ENCODE measurements at places on chromosomes 12 and 14.
A peak's percentile ranks its signal among the peaks of the same experiment; 100 is the strongest.

- peak; percentile 94 for DNase-seq
These were observed 163.1 kb upstream of the TMPO start for GRCh38 chr12:98352218-98352811.

- no peak for DNase-seq
These were observed 6.6 kb upstream of the HOXC13 start for GRCh38 chr12:53931844-53932581.

- DNase-seq, result peak; percentile 24
These were observed 23.1 kb upstream of the HELB start for GRCh38 chr12:66279123-66279712.

GRCh38 chr12:74891083-74891668 is 318.5 kb downstream of the KCNC2 start:
- DNase-seq, result no peak

DNA sequence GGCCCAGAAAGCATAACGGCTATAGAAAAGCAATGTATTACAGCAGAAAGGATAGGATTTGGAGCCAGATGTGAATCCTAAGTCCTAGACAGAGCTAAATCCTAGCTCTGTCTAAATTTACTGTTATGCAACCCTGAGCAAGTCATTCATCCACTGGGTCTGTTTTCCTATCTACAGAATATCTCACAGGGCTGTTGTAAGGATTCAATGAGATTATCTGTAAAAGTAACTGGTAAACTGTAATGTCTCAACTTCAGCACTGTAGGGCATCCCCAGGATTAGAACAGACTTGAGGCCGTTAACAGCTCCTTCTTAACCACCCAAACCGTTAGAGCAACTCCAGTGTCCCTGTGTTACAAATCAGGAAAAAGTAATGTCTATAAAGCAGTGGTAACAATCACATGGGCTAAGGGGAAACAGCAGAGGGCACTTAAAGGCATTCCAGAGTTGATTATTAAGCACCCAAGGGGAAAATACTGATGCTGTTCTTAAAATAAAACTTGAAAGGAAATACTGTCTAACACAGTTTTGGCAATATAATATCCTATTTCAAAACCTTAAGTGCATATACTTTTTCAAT is 10.1 kb downstream of the GMFB start:
- DNase-seq, result no peak

- DNase-seq, result no peak
These were observed 767 bp upstream of the TCP11L2 start for GRCh38 chr12:106301611-106302321.

DNA sequence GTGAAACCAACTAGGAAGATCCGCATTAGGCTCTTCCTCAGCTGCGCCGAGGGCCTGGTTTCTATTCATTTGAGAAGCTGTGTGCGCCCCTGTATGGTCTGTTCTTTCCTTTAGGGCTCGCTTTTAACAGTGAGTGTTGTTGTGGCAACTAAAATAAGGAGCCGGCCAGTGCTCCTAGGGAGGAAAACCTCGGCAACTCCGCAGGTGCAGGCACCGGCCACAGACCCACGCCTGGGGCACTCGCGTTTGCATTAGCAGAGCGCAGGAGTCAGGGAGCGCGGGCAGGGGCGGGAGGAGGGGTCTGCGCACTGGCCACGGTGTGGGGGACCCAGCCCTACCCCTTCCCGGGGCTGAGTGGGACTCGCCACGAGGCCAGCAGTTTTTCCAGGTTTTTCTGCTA is 50.5 kb downstream of the STX2 start:
- DNase-seq, result no peak

GRCh38 chr14:23694085-23694948 is 58.2 kb downstream of the DHRS2 start:
- peak; percentile 94 for DNase-seq

DNA sequence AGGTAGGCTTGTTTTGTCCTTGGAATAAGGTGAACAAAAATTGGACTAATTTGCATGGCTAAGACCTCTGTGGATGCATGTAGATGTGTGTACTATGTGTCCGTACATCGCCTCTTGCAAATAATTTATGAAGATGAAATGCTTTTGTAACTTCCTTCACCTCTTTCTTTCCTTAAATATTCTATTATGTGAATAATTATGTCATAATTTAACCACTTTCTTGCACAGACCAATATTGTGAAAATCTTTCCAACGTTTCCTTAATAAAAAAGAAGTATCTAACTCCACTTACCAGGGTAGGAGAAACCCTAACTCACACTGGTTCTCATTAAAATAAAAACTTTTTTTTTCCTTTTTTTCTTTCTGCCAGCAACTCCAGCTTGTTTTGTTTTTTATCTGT is 4.0 kb downstream of the NANOG start:
- no peak for DNase-seq

DNA sequence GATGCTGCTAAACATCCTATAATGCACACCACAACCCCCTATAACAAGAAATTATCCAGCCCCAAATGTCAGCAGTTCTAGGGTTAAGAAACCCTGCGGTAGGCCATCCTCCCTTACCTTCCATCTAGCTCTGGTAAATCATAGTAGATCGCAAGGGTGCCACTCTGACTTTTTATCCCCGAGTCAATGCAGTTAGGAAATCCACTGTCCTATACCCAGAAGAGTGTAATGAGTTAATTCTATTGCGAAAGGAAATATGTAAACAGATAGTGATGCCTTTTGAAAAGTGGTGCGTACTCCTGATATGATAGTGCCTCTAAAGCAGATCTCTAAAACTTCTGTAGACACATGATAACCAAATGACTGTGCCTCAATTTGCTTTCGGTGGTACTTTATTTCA is 29.8 kb downstream of the SCFD1 start:
- DNase-seq, result no peak

DNA sequence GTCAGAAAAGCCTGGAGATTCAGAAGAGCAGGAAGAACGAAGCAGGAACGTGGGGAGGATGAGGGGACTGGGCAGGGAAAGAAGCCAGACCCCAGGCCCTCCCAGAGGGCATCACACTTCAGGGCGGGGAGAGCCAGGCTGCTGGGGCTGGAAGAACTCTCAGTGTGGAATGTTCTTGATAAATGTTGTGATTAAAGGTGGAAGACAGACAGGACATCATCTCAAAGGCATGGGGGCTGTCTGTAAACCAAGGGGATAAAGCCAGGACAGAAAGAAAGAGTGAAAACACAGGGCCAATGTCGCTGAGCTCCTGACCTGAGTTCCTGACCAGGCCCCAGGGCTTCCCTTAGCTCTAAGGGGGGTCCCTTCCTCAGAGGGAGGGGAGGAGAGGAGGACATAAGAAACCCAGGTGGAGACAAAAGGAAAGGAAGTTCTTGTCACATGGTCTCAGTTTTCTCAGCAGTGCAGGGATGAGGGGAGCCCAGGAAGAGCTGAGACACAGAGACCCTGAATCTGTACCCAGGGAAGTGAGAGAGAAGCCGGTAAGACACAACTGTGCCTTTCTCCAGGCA is 56.3 kb downstream of the SETD3 start:
- no peak for DNase-seq

DNA sequence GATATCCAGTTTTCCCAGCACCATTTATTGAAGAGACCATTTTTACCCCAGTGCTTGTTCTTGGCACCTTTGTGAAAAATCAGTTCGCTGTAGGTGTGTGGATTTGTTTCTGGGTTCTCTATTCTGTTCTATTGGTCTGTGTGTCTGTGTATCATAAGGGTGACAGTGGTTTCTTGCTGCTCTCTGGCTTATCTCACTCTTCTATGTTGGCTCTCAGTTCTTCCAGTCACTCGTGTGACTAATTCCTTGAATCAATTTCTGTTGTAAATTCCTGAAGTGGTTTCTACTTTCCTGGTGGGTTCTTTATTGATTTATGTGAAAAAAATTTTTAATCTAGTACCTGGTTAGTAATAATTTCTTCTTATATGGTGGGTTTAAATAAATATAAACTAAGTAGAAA is 58.3 kb downstream of the OTOGL start:
- DNase-seq, result peak; percentile 42

DNA sequence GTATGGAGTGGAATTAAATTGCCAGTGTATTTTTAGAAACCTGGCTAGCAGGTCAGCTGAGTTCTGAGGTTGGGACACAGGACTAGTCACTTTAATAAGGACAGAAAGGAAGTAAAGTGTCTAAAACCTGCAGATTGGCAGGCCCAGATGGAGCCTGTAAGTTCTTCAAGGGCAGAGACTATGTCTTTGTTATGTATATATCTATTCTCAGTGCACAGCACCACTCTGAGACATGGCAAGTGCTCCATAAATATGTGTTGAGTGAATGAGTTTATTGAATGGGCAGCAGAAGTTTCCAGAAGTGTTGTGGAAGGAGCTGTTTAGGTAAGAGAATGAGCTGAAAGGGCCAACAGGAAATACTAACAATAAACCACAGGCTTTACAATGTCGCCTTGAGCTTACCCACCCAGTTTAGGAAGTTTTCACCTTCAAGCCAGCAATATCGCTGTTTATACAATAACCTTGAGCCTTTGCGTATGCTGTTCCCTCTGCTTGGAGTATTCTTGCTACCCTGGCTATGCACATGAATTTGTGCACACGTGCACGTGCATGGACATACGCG is 109.5 kb upstream of the TMPO start:
- no peak for DNase-seq

- DNase-seq, result no peak
These were observed 18.2 kb downstream of the SERPINA3 start for GRCh38 chr14:94630396-94630795.

DNA sequence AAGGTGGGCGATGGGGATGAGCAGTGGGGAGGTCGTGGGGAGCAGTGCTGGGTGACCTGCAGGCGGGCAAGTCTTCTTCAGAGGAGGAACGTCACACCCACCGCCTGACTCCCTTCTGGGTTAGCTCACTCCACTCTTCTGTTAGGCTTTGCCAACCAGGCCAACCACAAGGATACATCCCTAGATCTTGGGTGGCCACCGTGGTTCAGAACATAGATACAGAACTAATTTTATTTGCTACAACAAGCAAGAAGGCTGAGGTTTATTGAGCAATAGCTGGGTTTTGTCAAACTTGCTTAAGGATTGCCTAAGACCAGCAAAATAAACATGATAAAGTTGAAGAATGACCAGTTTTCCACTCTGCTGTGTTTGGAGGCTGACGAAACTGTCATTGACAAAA is 109.4 kb downstream of the DACT1 start:
- DNase-seq, result peak; percentile 90

GRCh38 chr12:12701457-12701856 is 5.5 kb upstream of the GPR19 start:
- DNase-seq, result no peak

GRCh38 chr12:115387467-115387901 is 703.5 kb upstream of the TBX3 start:
- DNase-seq, result no peak

DNA sequence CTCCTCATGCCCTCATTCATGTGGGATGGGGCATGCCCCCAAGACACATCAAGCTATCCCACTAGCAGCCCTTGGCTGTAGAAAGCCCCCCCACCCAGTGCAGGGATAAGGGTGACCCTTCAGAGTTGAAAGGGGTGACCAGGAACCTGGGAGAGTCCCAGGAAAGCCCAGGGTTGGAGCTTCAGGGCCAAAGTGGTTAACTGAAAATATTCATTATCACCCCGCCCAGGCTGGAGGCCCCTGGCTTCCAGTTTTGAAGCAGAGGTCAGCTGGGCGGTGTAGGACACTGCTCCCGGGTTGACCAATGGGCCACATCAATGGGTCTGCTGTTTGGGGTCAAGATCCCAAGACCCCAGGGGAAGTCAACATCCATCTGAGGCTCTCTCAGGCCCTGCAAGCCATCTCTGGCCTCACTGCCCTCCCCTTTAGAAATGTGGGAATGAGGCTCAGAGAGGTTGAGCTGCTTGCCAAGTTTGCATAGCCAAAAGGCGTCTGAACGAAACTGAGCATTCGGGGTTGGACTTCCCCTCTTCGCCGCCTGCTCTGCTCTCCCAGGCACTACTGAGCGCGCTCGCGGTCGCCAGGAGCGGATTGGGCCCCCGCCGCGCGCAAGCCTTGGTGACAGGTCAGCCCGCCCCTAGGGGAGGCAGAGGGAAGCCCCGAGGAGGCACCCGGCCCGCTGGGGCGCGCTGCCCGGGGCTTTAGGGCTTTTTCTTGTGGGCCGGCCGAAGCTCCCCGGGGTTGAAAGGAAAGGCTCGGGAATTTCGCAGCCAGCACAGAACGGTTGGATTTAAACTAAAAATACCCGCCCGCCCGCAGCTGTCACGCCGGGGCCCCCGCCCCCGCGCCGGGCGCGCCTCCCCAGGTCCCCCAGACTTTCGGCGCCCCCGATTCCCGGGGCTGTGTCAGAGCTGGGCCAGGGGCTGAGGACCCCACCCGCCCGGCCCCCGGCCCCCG is 576 bp downstream of the SYNE3 start:
- peak; percentile 48 for DNase-seq

GRCh38 chr12:67483871-67484554 is 164.5 kb upstream of the DYRK2 start:
- no peak for DNase-seq

DNA sequence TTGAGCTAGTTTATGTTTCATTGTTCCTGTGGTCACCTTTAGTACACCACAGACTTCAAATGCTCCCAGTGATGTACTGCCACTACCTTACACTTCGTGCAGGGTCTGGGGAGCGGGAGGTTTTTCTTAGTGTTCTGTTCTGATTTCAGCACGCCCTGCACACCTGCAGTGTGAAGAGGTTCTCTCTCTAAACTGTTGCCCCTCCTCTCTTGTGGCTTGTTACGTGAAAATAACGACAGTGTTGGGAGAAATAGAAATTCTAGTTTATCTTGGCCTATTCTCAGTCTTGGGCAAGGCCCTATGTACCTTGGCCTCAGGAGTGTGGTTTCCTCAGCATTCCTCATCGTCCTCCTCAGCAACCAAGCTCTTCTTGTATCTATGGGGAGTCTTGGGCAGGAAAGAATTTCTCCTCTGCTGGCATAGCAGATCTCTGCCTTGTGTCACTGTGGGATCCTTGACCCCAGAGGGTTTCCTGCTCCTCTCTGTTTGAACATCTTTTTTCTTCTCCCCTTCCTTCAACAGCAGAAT is 48.6 kb downstream of the EIF2S3B start:
- no peak for DNase-seq

DNA sequence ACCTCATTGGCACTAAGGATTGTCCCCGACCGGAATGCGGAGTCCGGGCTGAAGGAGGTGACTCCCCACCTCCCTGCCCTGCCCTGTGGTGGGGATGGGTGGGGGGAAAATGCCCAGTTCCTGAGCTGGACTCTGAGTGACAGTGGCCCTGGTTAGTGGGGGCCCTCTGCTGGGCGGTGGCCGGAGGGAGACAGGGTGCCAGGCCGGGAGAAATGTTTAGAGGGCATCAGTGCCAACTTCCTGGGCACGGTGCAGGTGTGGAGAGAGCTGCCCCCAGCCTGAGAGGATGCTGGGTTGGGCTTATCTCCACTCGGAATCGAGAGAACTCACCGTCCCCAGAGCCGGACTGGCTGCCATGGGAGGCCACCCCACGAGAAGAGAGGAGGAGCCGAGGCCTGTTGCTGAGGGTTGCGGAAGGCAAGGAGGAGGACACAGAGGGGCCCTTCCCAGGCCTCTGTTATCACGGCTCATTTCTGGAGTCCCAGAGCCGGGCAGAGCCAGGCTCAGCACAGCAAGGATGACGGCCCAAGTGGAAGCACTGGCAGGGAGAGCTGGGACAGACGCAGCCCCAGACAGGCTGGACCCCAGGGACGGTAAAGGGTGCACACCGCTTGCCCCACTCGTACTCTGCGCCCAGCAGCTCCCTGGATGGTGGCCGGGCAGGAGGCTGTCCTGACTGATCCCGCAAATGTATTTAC is 156.7 kb downstream of the KIF26A start:
- DNase-seq, result no peak

GRCh38 chr14:66645716-66646115 is 137.8 kb downstream of the GPHN start:
- DNase-seq, result no peak

- DNase-seq, result peak; percentile 88
These were observed 5.5 kb downstream of the KRT80 start for GRCh38 chr12:52186118-52186840.

- DNase-seq, result no peak
These were observed 3.4 kb upstream of the ABCB9 start for GRCh38 chr12:122969676-122970075.

Data from fibroblast of skin of abdomen (primary cell).